LHCN-M2 (cell line): ENCODE measurements at places on chromosomes 16 and 17. TPM values are rescaled to one million over a fixed set of nuclear protein-coding genes. Genes with fewer than 3 reads are reported as not detected.

Gene OR1A1
- total RNA-seq: not detected in 2 replicates

Gene ZNF18
- total RNA-seq: 7.9 and 8.1 TPM in 2 replicates

Gene ADAM11
- 0.26 and 0.40 TPM in 2 replicates for total RNA-seq

Gene GJC1
- 23.7 and 24.6 TPM in 2 replicates for total RNA-seq

Gene MIS12
- total RNA-seq: 26.2 and 26.4 TPM in 2 replicates

Gene CSF3
- total RNA-seq: 5.1 and 6.7 TPM in 2 replicates

Gene SLC35G6
- total RNA-seq: not detected in 2 replicates

Gene SLC25A39
- total RNA-seq: 113 and 136 TPM in 2 replicates

Gene ATP2C2
- not detected in 2 replicates for total RNA-seq

Gene ACSF3
- 18.3 and 18.9 TPM in 2 replicates for total RNA-seq

Gene CNGB1
- not detected in 2 replicates for total RNA-seq

Gene MAPT
- total RNA-seq: 0.06 TPM in 1 of 2 replicates, not detected in the other

Gene TMEM235
- not detected in 2 replicates for total RNA-seq

Gene MMP28
- not detected in 2 replicates for total RNA-seq

Gene NOL3
- total RNA-seq: 58.0 and 58.6 TPM in 2 replicates

- no peak for DNase-seq
Observed at GRCh38 chr17:64125937-64126336, 4.0 kb downstream of the ERN1 start.

GRCh38 chr17:6496640-6497441 is 52.6 kb downstream of the PIMREG start:
- DNase-seq: no peak

- DNase-seq: no peak
Observed at GRCh38 chr17:66702106-66702936, 132.6 kb upstream of the CACNG5 start.

GRCh38 chr17:8314797-8315763 is 5.0 kb downstream of the ARHGEF15 start:
- no peak for DNase-seq

- DNase-seq: no peak
Observed at GRCh38 chr16:47523342-47524006, 62.3 kb downstream of the PHKB start.

GRCh38 chr17:47802341-47803022 is 19.1 kb downstream of the OSBPL7 start:
- DNase-seq: peak; percentile 61

- peak; percentile 60 for DNase-seq
Observed at GRCh38 chr16:46896314-46896968, 12.3 kb downstream of the GPT2 start.

- no peak for DNase-seq
Observed at GRCh38 chr17:6512552-6512951, 43.8 kb downstream of the PITPNM3 start.

DNA sequence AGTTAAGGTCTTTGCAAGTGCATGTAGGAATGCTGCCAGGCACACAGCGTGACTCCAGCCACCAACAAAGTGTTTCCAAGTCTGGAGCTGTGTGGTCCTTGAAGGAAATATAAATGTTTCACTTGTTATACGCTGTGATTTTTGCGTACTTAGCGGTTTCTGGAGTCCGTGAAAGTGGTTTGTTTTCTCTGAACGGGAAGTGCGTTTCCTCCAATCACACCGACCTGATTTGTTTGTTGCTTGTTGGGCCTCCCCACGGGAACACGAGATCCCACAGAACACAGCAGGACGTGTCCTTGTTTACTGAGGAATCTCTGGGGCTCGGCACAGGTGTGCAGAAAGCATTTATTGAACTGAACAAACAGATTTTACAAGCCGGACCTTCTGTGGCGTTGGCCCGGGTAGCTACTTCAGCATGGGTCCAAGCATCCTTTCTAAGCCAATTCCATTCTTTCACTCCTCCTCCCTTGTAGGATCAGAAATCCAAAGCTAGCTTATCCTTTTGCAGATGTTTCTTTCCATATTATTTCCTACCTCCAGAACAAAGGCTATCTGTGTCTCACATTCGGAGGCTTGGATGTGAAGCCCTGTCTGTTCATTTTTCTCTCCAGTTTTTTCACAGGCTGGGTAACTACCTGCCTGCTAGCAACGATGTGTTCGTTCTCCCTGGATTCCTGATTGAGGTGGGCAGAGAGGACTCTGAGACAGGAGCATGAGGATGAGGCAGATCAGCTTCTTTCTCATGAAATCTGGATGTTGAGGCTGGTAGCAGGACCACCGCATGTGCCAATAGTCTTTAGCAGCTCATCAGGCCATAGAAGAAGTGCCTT is 44.6 kb downstream of the ABAT start:
- no peak for DNase-seq

GRCh38 chr16:73172973-73173709 is 125.2 kb upstream of the ZFHX3 start:
- DNase-seq: no peak

DNA sequence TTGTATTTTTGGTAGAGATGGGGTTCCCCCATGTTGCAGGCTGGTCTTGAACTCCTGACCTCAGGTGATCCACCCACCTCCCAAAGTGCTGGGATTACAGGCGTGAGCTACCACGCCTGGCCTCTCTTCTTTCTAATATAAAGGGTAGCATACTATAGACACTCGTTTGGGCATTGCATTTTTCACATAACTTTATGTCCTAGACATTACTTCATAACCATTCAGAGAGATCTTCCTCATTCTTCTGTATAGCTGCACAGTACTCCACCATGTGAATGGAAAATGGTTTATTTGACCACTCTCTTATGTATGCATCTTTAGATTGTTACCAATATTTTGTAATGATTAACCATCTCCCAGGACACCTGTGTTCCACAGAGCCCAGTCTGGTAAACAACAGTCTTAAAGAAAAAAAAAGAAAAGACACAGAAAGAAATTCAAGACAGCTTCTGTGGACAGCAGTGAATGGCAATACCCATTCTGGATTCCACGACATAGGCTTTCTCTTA is 42.1 kb downstream of the TK2 start:
- no peak for DNase-seq

- peak; percentile 46 for DNase-seq
Observed at GRCh38 chr17:7478276-7479212, 887 bp downstream of the ZBTB4 start.

GRCh38 chr16:81571175-81571574 is 126.6 kb downstream of the CMIP start:
- no peak for DNase-seq

- no peak for DNase-seq
Observed at GRCh38 chr16:29809850-29810698, 1.9 kb upstream of the PRRT2 start.

DNA sequence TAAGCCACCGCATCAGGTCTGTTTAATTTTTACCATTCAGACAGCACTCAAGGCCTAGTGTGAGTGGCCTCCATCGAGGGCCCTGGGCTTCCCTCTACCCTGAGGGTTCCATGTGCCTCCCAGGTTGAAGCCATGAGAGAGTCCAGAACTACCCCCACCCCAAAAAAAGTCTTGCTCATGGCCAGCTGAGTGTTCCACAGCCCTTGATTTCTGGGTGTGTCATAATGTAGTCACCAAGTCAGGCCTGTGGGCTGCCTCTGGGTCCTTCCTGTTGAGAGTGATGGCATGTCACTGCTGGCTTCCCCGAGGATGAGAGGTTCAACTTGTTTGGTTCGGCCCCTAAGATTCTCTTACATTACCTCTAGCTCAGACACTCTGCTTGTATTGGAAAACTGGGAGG is 100.6 kb downstream of the PITPNC1 start:
- peak; percentile 77 for DNase-seq

DNA sequence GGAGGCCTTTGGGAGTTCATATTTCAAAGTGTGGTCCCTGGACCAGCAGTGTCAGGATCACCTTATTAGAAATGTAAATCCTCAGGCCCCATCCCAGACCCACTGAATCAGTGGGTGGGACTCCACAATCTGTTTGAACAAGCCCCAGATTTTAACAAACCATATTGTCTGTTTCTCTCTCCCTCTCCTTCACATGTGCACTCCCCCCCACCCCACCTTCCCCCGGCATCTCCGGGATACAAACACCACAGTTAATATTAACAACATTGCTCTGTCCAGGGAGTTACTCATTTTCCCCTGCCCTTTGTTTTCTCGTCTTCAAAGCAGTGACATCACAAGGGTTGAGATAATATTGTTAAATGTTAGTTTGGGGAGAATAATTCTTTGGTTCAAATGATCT is 127.3 kb downstream of the KATNIP start:
- peak; percentile 11 for DNase-seq

DNA sequence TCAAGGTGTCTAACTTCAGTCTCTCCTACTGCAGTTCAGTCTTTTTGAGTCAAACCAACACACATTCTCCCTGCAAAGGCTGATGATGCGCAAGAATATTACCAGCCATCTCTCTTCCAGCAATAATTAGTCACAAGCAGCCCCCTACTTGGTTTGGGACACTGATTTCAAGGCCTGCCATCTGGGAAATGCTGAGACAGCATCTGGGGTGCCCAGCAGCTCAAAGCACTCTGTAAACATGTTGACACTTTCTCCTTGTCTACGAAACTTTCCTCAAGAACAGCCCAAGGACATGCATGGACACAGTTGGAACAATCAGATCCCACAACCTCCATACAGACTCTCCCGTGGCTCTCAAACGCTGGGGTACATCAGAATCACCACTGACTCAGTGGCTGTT is 149.2 kb upstream of the RPL38 start:
- DNase-seq: no peak

- DNase-seq: peak; percentile 91
Observed at GRCh38 chr17:42517516-42517915, 18.5 kb upstream of the NAGLU start.

- DNase-seq: no peak
Observed at GRCh38 chr16:74718140-74718539, 17.5 kb upstream of the MLKL start.

DNA sequence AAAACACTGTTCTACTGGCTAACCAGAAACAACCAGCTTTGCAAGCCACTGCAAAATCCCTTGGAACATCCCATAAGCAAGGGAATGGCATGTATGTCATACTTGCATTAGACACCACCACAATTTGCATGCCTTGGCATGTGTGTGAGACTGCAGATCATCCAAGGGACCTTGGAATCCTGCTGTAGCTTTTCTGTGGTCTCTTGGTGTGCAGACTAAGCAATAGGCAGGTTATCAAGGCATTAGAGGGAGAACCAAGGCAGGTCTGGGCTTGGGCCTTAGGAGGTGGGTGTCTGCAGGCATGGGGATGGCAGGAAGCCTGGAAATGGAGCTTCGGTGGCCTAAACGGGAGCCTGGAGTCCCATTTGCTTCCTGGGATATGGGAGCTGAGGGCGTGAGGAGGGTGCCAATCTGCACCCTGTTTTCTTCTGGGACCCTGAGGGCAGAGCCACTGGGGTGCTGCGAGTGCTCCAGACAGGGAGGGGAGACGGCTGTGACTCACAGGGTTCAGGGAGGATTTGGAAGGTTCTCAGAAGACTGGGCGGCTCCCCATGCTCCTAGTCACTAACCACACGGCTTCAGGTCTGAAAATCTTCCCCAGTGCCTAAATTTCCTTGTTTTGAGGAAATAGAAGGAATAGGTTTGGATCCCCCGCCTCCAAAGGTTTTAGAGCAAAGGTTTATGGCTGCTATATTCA is 36.6 kb downstream of the FAM20A start:
- no peak for DNase-seq

DNA sequence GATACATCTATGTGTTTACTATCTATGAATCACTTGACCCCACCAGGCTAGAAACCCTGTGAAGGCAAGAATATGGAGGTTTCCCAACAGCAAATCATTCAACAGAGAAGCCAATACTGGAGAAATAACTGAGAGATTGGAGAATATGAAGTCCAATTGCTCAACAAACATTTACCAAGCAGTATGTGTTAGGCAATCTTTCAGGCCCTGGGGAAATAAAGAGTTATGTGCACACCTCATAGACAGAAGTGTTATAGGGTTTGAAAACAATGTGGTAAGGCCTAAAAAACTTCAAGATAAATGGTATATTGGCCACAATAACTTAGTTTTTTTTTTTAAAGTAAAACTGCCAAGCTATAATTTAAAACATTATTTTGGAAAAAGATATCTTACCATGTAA is 1245.8 kb downstream of the CDH11 start:
- DNase-seq: no peak
